ENCODE measurements at places on chromosomes 7 and 10.

DNA sequence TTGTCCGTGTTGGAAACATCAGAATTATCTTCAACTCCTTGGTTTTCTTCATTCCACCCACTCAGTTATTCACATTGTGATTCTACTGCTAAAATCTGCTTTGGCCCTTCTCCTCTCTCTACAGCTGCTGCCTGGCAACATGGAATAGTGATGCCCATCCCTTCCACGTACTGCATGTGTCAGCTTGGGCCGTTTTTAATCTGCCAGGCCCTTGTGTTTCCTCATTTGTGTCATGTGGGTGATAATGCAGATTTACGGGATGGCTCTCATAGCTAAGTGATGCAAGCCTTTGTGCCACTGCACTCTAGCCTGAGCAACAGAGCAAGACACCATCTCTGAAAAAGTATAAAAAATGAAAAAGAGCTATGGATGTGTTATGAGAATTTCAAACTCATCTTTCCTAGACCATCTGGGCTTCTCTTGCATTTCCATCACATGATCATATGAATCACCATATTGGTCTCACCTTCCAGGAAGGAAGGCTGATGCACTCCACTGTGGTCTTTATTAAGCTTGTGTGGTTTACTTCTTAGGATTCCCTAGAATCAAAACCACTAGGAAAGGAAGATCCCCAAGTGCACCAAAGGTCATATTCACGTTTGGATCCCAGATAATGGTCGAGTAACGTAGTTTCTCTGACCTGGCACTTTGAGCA, 20.6 kb upstream of the CELF2 start:
- no peak for DNase-seq

GRCh38 chr7:23136216-23136615, 30.6 kb downstream of the KLHL7 start:
- DNase-seq: no peak

DNA sequence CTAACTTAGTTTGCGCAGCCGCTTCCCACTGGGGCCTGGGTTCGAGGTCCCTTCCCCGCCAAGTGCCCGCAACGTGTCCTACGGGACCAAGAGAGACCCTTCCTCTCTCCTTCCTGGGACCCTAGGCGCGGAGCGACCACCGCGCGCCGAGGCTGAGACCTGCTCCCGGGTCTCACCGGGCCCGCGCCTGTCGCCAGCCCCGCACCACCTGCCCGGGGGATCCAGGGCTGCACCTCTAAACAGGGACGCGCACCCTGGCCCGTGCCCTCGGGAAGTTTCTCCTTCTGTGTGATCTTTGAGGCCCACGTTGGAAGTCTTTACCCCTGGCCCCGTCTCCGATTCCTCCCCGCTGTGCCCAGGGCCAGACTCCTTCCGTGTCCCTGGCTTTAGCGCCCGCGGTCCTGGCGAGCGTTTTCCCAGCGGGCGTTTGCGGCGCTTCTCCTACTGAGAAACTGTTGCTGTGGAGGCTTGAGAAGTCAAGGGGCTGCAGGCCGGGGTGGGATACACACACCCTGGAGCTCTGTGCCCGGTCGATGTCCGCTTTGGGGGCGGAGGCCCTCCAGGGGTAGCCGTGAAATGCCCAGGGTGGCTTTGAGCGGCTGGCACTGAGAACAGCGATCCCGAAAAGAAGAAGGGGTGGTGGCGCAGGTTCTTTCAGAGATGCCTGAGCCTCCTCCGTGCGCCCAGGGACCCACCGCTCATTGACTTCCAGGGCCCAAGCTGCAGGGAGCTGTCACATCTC, 575 bp downstream of the PLPP4 start:
- DNase-seq: no peak

DNA sequence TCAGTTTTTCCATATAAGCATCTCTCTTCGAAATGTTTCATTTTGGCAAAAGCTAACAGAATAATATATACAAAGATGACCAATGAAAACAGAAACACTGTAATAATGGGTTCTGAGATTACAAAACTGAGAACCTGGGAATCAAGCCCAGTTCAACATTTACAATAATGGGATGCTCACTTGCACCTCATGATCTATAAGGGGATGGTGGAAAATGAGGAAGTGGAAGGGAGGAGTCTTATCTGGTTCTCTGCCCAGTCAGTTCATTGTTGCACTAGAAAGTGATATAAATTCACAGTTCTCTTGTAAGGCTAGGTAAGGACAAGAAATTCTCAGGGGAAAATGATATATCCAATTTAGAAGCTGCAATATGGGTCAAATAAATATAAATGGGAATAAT, 31.7 kb upstream of the RHOBTB1 start:
- DNase-seq: no peak

DNA sequence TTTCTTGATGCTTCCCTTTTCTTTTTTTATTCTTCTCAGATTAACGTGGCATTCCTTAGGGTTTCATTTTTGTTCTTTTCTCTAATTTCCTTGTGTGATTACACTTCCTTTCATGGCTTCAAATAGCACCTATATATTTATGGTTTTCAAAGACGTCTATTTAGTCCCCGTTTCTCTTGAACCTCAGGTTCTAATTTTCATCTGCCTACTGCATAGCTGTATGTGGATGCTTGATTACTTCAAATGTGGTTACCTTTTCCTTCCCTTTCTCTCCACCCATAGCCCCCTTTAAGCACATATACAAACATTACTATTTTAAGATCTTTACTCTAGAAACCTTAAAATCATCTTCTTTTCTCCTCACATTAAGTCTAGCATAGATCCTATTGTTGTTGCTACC, 2.4 kb downstream of the TPST1 start:
- DNase-seq: no peak

- no peak for DNase-seq
These were observed 123.8 kb downstream of the CFTR start for GRCh38 chr7:117603627-117604026.

DNA sequence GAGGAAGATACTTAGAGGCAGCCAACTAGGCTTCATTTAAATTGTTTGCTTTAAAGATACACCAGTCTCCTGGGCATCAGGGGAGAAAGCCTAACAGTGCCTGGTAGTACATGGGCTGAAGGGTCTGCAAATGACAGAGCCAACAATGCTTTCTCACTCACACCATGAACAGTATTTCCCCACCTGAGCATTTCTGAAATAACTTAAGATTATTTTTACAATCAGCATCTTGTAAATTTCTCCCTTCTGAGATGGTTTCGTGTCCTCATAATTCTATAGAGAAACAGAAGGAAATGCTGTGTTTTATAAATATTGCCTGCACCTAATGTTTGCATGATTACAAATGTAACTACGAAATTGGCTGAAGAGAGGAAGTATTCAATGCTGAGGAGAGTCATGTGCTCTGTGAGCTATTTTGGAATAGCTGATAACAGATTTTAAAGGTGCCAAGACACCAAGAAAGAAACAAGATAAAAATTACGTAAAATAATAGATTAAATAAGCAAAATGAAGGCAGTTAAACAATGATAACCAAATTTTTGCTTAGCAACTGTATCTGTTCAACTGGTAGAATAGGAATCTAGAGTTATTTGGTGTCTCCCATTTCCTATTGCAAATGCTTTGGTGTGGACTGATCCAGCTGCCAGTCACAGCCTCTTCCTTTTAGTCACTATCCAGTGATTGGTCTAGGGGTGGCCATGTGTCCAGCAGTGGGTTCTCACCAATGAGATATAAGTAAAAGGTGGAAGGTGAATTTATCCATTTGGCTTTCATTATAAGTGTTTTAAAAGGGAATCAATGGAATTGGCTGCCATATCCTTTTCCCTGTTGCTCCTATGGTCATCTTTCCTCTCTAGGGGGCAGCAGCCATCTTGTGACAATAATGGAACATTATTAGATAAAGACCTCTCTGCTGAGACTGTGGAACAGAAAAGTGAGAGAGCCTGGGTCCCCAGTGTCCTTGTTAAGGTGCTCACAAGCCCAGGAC, 167.9 kb upstream of the SLC26A5 start:
- no peak for DNase-seq

GRCh38 chr7:128108641-128109423, 77.6 kb upstream of the LRRC4 start:
- peak; percentile 78 for DNase-seq

- no peak for DNase-seq
These were observed 178.8 kb downstream of the REEP3 start for GRCh38 chr10:63699785-63700613.

DNA sequence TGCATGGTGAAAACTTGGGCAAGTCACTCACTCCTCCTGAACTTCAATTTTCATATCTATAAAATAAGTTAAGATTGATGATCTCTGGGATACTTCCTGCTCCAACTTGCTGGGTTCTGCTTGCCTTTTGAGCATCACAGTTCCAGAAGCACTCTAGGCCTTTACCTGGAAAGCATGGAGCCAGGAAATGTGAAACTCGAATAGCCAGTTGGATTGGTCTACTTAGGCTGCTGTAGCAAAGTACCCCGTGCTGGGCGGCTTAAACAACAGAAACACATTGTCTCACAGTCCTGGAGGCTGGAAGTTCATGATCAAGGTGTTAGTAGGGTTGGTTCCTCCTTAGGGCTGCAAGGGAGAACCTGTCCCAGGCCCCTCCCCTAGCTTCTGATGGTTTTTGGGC, 64.5 kb downstream of the NAMPT start:
- no peak for DNase-seq

- no peak for DNase-seq
These were observed 55.5 kb upstream of the FIGNL1 start for GRCh38 chr7:50505553-50506210.

GRCh38 chr7:25256333-25256819, 28.1 kb upstream of the NPVF start:
- DNase-seq: no peak

- DNase-seq: no peak
These were observed 25.8 kb downstream of the FBXL13 start for GRCh38 chr7:103048833-103049232.

GRCh38 chr10:71623986-71624291, 95.6 kb downstream of the C10orf105 start:
- DNase-seq: no peak

- no peak for DNase-seq
These were observed 31.6 kb upstream of the LYZL1 start for GRCh38 chr10:29257106-29257783.

- no peak for DNase-seq
These were observed 7.9 kb upstream of the FRAT1 start for GRCh38 chr10:97311111-97311626.

GRCh38 chr7:9691286-9691685, 1257.9 kb downstream of the NXPH1 start:
- DNase-seq: no peak

DNA sequence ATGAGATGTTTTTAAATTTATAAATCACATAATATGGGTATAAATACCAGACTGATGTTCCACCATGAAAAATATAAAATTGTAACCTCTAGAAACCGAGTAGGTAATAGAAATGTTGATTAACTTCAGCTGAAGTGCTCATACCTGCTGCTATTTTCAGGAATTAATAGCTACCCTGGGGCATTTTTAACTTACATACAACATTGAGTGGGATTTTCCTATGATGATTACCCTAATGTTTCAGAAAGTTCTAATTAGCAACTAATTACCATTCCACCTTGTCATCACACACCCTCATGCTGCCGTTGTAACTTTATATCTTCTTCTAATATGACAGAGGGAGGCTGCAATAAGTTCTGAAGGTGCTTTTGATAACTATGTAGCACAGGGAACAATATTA, 53.5 kb upstream of the ARHGAP12 start:
- DNase-seq: no peak

- no peak for DNase-seq
These were observed 112.7 kb downstream of the ICA1 start for GRCh38 chr7:8149222-8149621.

DNA sequence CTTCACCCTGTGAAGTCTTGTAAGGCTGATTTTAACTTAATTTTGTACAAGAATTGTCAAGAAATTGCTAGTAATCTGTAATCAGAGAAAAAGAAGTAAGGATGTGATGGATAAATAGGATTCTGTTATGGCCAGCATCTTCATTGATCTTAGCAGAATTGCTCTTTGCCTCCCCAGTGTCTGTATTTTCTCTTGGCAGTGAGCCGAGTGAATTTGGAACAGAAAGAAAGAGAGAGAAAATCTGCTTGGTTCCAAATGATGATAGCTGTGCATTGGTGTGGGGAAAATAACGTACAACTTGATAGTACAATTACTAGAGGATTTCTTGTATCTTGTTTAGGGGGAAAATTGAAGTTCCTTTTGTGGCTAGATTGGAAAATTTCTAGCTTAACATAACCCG, 34.6 kb downstream of the VTI1A start:
- no peak for DNase-seq

DNA sequence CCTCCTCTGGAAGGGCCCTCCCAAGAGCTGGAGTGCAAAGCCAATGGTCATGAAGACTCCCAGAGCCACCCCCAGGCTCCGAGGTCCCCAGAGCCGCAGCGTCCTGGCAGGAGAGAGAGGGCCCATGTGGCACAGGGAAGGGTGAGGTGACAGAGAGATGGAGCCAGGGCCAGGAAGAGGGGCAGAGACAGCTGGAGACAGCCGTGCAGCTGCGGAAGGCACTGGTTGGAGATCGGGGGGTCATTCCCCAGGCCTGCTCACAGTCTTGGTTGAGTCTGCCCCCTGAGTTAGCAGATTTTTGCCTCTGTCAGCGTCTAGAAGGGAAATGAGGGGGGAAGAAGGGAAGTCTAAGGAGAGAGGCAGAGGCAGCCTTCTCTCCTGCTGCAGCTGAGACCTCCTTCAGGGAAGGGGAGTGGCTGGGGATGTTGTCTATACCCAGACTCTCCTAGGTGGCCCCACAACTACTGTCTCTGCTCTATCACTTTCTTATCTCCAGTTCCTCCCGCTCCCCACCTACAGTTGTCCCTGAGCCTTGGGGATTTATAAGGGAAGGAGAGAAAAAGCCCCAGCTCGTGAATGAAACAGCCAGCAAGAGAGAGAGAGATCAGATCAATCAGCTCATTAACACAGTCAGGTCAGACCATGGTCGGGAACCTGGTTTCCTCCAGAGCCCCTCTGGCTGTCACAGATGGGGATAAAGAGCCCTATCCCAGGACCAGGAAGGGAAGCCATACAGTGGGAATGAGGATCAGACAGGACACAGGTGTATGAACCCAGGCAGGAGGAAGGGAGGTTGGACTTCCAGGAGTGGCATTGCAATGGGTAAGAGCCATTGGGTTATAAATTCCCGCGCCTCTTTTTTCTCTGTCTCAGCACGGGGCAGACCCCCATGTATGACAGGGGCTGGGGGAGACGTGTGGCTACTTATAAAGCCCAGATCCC, 1.2 kb downstream of the GAL3ST4 start:
- no peak for DNase-seq

DNA sequence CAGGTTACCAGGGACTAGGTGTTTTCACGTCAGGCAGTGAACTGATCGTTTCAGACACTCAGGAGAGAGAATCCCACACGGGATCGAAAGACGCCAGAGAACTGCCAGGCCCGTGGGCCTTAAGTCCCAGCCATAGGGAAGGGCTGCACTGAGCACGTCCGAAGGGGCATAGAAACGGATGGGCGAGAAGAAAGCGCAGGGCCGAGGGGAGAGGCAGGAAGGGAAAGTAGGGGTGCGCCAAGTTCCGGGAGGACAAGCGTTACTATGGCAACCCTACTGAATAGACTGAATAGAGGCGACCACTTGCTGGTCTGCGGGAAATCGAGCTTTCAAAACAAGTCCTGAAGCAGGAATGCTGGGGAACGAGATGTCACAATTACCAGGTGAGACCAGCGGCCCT, 421.3 kb upstream of the NUPR2 start:
- DNase-seq: no peak

All from GM12878 (cell line).